ENCODE measurements at places on chromosomes 4 and X.

GRCh38 chrX:20352504-20352903 lies 85.8 kb upstream of the RPS6KA3 start:
- H3K4me1 ChIP-seq, result no peaks in the 10 kb centered on the region
- H3K27ac ChIP-seq, result no peak overlapping the region
- H3K27me3 ChIP-seq, result no peaks in the 10 kb centered on the region
- no peak overlapping the region for H3K4me3 ChIP-seq
- no peaks in the 10 kb centered on the region for H3K36me3 ChIP-seq

DNA sequence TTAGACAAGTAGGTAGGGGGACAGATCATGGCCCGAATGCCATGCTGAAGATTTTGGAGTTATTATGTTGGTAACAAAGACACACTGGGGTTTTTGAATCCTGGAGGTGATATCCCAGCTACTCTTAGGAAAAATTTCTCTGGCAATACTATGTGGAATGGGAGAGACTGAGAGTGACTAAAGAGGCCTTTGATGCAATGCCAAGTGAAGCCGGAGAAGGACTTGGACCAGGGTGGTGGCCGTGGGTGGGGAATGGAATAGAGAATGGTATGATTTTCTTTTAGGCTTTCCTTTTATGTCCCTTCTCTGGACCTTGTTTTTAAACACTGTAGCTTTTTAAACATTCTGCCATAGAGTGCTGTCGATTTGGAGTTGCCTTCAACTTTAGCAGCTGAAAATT lies 141.6 kb downstream of the DCLK2 start:
- H3K4me3 ChIP-seq, result no peak overlapping the region
- no peak overlapping the region for H3K27ac ChIP-seq
- H3K4me1 ChIP-seq, result peaks cover 23% of the 10 kb centered on the region
- no peaks in the 10 kb centered on the region for H3K36me3 ChIP-seq
- no peaks in the 10 kb centered on the region for H3K27me3 ChIP-seq

DNA sequence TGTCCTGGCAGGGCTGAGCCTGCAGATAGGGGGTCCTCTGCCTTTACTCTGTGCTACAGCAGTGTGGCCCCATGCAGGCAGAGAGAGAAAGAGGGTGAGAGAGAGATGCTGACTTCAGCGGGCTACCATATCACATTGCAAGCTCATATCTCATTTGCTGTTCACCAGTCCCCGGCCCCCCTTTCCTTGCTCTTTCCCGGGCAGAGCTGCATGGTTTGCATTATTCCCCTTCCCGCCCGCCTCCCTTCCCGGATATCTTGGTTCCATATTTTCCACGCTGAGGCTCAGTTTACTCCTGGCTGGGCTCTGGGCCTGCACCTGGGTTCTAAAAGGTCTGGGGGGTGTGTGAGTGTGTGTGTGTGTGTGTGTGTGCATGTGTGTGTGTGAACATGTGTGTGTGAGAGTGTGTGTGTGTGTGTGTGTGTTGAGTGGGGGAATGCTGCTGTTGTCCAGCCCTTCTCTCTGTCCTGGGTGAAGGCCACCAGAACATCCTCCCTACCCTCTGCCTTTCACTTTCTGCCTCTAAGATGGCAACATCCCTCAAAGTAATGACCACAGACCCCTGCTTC lies 63.5 kb downstream of the PJA1 start:
- DNase-seq, result no peak
- H3K4me1 ChIP-seq, result no peaks in the 10 kb centered on the region
- H3K27me3 ChIP-seq, result no peaks in the 10 kb centered on the region
- H3K27ac ChIP-seq, result no peak overlapping the region
- H3K4me3 ChIP-seq, result no peak overlapping the region

- no peak for DNase-seq
- peak overlapping the region; percentile 54 for H3K27ac ChIP-seq
- H3K4me3 ChIP-seq, result no peak overlapping the region
- peaks cover 7% of the 10 kb centered on the region for H3K4me1 ChIP-seq
- H3K27me3 ChIP-seq, result no peaks in the 10 kb centered on the region
These were observed 80.7 kb upstream of the PSAPL1 start for GRCh38 chr4:7515390-7515902.

GRCh38 chr4:181830404-181831035 lies 412.7 kb upstream of the TENM3 start:
- no peaks in the 10 kb centered on the region for H3K4me1 ChIP-seq
- DNase-seq, result no peak
- no peaks in the 10 kb centered on the region for H3K36me3 ChIP-seq
- H3K4me3 ChIP-seq, result no peak overlapping the region
- no peak overlapping the region for H3K27ac ChIP-seq

DNA sequence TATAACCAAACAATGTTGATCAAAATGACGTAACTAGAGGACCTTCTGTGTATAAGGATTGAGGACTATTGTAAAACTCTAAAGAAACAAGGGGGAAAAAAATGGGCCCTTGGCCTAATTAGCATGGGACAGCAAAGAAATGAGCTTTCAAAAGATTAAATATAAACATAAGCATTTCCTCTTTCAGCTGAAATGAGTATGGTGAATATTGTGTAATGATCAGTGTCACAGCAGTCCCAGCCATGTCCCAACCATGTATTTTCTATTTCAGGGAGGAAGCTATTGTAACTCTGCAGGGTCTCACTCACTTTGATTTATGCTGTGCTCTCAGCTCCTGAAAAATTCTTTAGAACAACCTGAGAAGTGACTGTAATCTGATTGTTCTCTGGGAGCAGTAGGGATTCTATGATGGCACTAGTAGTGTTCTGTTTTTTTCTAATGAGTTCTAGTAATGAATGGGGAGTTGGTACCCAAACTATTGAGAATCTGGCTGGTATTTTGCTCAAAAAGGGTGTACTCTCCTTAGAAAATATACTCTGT lies 25.8 kb downstream of the ANXA10 start:
- DNase-seq, result no peak
- no peaks in the 10 kb centered on the region for H3K4me1 ChIP-seq
- no peaks in the 10 kb centered on the region for H3K27me3 ChIP-seq
- no peak overlapping the region for H3K4me3 ChIP-seq

- H3K27ac ChIP-seq, result no peak overlapping the region
- no peak for DNase-seq
- no peak overlapping the region for H3K4me3 ChIP-seq
These were observed 1.1 kb downstream of the CT47C1 start for GRCh38 chrX:119073911-119074310.

Measured in tibial nerve (tissue), 4 donors.